Bronchial epithelial cell (primary cell): ENCODE measurements at places on chromosomes 6 and 20. TPM values are rescaled to one million over a fixed set of nuclear protein-coding genes. Genes with fewer than 3 reads are reported as not detected.

The ADRM1 gene
- 139 and 145 TPM in 2 replicates for total RNA-seq

The MYBL2 gene
- under 0.01 and 1.0 TPM in 2 replicates for total RNA-seq

The GSS gene
- 105 and 192 TPM in 2 replicates for total RNA-seq

The OR2H2 gene
- not detected in 2 replicates for total RNA-seq

The SYNDIG1 gene
- not detected in 2 replicates for total RNA-seq
